Right renal pelvis (tissue), 4 donors: ENCODE measurements at places on chromosomes 2 and 18. TPM values are rescaled to one million over a fixed set of nuclear protein-coding genes. Genes with fewer than 3 reads are reported as not detected.

The GKN2 gene
- polyA plus RNA-seq: not detected

DNA sequence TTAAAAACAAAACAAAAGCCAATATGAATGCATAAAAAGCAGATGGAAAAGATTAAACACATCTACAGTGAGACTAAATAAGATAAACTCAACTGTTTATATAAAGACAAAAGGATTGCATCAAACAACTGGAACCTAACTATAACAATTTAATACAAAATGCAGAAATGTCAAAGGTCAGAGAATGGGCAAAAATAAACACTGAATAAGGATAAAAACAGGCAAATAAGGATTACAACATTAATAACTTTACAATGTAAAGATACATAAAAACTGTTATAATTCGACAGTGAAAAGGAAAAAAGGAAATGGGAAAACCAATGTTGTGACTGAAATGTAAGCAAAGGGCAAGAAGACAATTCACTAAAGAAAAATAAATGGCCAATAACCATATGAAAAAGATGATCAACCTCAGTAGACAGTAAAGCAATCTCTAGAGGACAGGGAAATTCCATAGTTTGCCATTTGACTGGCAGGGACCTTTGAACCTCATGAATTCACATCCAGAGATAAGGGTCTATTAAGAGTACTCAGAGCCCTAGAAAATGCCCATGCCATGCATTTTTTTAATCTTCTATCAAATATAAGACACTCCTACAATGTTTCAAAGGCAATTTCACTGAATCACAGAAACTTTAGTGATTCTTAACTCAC lies 83.7 kb downstream of the TMEM131 start:
- DNase-seq: no peak

DNA sequence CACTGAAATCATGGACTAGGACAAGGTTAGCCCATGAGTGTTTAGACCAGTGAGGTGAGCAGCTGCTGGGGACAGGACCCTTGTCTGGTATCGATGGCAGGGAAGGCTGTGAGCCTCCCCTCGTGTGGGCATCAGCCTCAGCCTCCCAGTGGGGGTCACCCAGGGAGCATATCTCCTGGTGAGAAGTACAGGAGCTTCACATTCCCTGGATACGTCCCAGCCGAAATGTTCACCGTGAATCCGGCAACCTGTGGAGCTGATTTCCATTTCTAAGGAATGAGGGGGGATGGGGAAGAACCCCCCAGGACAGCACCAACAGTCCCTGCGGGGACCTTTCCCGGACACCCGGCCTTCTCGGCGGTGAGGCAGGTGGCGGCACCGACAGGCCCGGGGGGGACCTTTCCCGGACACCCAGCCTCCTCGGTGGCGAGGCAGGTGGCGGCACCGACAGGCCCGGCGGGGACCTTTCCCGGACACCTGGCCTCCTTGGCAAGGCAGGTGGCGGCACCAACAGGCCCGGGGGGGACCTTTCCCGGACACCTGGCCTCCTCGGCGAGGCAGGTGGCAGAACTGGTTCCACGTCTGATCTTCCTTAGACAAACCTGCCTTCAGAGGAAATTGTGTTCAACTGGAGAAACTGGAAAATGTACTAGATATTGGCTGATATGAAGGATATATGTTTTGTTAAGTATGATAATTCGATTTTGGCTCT lies 21.2 kb downstream of the RTP5 start:
- no peak for DNase-seq

- DNase-seq: no peak
Observed at GRCh38 chr2:75558786-75559679, 1.7 kb downstream of the EVA1A start.

The GAREM2 gene
- polyA plus RNA-seq: 7.0 TPM

DNA sequence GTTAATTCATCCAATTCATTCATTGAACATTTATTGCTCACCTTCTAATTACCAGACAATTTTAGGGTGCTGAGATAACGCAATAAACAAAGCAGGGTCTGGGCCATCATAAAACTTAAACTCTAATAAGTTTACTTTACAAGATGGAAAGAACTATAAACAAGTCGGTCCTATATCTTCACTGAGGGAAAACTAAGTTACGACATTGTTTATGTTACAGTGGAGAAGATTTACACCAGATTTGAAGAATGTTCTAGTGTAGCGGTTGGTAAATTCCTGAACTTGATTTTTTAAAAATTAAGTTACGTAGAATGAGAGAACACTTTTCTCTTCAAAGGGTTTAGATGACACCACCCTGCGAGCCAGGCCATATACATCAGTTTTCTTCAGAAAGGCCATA lies 20.7 kb upstream of the FRZB start:
- no peak for DNase-seq

GRCh38 chr2:105381101-105381668 lies 17.7 kb downstream of the FHL2 start:
- no peak for DNase-seq

- no peak for DNase-seq
Observed at GRCh38 chr2:10487081-10487740, 39.1 kb upstream of the ODC1 start.

- no peak for DNase-seq
Observed at GRCh38 chr2:99398303-99398702, 61.1 kb downstream of the EIF5B start.

DNA sequence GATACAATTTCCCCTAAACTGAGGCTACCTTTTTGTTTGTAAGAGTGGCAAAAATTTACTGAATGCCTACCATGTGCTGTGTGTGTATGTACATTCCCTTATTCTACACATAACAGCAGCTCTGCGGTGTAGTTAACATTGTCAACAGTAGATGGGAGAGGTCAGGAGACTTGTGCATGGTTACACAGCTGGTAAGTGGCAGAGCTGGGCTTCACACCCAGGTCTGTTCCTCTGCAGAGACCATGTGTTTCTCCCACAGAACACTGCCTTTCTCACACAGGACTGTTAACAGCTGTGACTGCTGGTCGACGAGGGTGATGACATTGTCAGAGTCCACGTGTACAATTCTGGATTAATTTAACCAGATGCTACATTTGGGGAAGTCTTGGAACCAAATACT lies 49.1 kb downstream of the EML6 start:
- no peak for DNase-seq

GRCh38 chr2:42721898-42722297 lies 42.0 kb downstream of the OXER1 start:
- no peak for DNase-seq

DNA sequence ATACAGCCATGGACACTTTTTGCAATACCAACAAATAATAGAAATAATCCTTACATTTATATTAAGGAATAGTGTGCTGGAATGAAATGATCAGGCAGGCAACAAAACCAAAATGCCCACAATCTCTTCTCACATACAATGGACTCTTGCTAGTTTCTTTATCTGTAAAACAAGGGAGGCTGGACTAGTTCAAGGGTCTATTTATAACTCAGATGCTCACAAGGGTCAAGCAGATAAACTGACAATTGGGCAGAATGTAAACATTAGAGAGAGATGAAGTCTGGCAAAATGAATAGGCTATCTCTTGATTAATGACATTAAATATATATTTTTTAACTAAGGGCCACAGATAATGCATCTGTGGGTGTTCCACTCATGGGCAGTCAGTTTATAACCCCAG lies 11.4 kb downstream of the PPIL3 start:
- DNase-seq: no peak

DNA sequence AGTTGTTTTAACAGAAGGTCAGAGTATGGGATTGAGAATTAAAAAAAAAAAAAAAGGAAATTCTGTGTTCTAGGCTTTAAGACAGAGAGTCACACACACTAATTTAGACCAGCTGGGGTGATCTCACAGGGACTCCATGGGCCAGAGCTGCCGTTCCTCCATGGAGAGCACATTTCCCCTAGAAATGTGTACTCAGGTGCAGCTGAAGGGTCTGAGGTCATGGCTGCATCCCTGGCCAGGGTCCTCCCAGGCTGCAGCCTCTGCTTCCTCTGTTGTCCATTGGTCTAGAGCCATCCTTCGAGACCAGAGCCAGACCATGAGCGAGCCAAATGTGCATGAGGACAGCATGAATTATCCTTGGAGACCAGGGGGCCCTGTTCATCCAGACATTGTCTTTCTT lies 190.1 kb upstream of the TNP1 start:
- DNase-seq: no peak

DNA sequence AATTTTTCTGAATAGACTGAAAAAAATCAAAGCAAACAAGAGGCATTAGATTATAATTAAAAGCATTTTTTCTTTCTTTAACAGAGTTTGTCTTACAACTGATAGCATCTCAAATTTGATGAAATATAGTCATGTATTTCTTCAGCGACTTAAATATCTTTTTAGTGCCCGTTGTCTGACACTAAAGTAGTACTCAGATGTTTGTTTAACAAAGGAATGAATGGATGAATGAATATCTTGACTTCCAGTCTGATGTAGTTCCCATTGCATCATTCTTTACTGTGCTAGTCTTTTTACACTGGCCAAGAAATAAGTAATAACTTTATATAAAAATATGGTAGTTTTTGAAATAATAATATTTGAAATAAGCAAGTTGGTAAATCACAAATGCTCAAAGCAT lies 111.1 kb downstream of the TTC27 start:
- DNase-seq: no peak

DNA sequence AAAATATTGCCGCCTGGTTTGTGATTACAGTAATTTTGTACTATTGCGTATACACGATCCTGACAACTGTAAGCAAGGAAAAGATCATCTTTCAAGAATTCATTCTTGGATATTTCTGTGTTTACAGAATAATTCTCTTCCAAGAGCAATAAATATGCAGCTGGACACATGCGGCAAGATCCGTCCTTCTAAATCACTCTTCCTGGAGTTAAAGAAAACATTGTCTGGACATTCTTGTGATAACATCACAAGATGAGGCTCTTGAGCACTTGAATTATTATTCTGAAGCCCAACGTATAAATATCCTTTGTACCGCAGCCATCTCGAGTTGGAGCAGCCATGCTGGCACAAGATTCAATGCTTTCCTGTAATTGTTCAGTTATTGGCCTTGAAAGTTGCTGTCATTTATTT lies 9.9 kb downstream of the FHL2 start:
- no peak for DNase-seq

DNA sequence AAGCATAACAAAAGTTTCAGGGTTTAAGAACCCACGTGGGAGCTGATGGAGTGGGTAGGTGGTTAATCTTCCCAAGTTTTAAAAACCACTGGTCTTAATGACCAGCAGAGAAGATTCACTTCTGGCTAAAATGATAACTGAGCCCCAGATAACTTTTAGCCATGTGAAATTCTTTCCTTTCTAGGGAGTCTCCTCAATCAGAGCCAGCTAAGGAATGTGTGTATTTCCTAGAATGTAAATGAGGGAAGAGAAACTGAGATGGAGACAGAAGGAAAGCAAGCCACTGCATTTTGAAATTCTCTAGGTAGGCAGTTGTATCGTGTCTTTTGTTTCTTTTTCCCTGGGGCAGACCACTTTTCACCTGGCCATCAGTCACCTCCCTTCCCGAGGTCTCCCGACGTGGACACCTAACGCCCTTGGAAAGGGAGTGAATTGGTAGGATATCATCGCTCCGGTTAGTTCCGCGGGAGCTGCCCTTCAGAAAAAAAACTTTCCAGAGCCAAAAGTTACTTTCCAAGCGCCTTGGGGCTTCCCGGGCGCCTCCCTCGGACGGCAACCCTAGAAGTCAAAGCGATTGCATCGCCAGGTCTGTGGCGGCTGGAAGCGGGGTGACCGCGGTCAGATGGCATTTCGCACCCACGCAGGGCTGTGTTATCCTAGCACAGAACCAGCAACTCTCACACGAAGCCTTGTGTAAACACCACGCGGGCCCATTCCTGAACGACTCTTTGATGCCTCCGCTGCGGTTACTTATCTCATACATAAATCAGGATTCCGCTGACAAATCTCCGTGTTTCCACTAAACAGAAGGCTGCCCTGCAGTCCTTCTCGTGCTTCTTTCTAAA lies 1.3 kb downstream of the COLEC12 start:
- no peak for DNase-seq

The ATP6V1C2 gene
- 5.5 TPM for polyA plus RNA-seq

The CERKL gene
- 14.3 TPM for polyA plus RNA-seq

DNA sequence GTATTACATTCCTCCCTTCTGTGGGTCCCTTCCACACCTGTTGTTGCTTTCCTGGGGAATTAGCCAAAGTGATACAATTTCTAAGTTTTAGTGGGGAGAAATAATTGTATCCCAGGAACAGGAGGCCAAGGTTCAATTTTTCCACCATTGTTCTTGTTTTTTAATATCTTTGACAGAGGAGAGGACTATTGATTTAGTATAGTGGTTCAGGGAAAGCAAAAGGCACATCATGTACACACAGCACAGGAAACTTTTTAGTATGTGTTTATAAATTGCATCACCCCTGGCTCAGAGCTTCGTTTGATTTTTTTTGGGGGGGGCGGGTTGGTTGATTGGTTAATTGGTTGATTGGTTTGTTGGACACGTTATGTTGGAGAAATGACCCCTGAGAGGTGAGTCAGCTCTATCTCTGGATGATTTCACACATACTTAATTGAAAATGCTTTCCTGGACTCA lies 431.6 kb downstream of the PID1 start:
- DNase-seq: no peak

The MC4R gene
- polyA plus RNA-seq: 0.15 TPM

- DNase-seq: no peak
Observed at GRCh38 chr2:54040250-54040649, 69.5 kb upstream of the PSME4 start.

The PNO1 gene
- polyA plus RNA-seq: 18.7 TPM

DNA sequence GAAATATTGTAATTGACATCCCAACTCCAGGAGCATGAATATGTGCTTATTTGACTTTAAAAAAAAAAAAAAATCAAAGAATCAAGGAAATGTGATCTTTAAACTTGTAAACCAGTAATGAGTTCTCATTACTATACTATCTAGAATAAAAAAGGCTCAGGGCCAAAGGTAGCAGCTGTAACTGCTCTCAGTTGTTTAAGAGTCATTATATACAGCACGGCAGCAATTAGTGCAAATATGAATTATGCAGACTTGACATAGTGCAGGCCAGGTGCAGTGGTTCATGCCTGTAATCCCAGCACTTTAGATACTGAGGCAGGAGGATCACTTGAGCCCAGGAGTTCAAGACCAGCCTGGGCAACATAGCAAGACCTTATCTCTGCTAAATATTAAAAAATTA lies 125.7 kb upstream of the TTC39C start:
- no peak for DNase-seq

The NOSTRIN gene
- polyA plus RNA-seq: 32.5 TPM

The UGT1A4 gene
- not detected for polyA plus RNA-seq

The UBXN4 gene
- 160 TPM for polyA plus RNA-seq

GRCh38 chr2:1305342-1306013 lies 107.8 kb upstream of the TPO start:
- DNase-seq: no peak

GRCh38 chr2:198753101-198753500 lies 704.6 kb downstream of the SATB2 start:
- no peak for DNase-seq

The CDH7 gene
- polyA plus RNA-seq: 18.1 TPM
